ENCODE measurements at places on chromosomes 12 and 14.
A peak's percentile ranks its signal among the peaks of the same experiment; 100 is the strongest.

DNA sequence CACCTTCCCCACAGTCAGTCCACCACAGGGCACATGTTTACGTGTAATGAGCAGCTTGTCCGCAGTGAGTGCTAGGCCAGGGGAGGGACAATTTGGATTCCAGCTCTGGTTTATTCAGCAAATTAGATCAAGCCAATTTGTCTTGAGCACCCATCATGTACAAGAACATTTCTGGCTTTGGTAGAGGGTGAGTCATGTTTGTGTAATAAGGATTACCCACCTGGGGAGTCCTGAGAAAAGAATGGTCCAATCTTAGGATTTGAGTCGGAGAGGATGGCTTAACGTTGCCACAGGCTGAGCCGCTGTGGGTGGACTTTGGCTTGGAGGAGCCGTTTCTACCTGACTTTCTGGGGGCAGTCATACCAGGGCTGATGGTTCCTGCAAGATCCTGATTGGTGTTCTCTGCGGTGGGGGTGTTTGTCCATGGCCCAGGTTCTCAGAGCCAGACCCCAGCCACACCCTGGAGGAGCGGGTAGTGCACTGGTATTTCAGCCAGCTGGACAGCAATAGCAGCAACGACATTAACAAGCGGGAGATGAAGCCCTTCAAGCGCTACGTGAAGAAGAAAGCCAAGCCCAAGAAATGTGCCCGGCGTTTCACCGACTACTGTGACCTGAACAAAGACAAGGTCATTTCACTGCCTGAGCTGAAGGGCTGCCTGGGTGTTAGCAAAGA, 143.7 kb downstream of the SMOC1 start:
- DNase-seq = no peak

- DNase-seq = no peak
These were observed 8.1 kb downstream of the OSBPL8 start for GRCh38 chr12:76551482-76551888.

DNA sequence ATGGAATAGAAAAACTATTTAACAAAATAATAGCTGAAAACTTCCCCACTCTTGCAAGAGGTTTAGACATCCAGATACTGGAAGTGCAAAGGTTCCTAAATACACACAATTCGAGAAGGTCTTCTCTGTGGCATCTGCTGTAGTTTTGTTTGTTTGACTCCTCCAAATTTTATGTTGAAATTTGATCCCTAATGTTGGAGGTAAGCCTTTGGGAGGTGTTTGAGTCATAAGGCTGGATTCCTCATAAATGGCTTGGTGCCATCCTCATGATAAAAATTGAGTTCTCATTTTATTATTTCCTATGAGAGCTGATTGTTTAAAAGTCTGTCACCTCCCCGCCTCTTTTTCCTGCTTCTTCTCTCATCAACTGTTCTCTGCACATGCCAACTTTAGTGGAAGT, 182.7 kb downstream of the MYRFL start:
- no peak for DNase-seq

DNA sequence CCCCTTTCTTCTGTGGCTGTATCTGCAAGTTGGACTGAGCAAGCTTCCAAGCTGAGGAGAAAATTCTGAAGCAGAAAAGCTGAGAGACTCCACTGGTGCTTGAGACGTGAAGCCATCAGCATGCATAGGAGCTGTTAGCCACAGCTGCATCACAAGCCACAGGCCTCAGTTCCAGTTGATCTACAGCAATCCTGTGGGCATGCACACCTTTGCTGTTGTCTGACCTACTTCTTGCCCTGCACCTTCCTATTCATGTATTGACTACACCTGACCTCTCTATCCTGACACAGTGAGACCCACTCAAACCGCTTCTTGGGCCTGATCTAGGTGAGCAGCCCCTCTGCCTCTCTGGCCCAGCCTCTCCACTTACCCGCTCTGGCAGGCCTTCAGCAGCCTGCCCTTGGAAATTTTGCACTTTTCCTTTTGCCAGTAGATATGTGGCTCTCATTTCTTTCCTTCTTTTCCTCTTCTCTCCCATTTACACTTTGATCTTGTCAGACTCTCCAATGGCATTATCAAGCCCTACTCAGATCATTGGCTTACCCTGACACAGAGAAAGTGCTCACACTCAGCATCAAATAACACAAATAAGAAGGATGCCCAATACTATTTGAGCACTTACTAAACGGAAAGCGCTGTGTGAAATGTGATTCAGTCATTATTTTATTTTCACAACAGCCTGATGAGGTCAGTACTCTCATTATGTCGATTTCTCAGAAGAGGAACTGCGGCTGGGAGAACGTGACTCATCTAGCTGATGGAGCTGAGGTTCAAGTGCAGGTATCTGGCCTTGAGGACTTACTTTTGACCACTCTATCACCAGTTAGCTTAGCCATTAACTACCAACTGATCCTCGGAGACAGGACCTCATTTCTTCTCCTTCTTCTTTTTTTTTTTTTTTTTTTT, 21.9 kb upstream of the PTGR2 start:
- DNase-seq = peak; percentile 33

DNA sequence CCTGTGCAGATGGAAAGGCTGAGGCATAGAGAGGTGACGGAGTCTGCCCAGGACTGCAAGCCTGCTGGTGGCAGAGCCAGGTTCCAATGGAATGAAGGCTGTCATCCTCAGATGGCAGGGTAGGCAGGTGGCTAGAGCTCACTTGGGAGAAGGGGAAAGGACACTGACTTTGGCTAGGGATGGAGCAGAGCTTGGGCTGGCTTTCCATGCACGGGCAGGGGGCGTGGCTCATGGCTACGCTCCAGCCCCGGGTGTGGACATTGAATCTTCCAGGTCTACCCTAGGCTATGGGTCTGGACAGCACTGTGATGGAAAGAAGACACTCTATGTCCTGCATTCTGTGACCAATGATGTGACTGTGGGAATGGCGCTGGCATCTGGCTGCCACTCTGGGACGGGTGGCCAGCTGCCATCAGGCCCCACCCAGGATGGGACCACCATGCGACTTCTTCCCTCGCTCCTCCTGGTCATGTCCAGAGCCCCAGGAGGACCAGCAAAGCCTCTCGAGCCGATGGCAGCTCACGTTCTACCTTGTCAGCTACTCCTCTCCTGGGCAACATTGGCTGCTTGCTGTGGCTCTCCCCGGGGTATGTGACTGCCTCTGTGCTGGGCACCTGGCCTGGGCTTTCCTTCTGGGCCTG, 398.7 kb downstream of the TMEM121 start:
- DNase-seq = no peak

DNA sequence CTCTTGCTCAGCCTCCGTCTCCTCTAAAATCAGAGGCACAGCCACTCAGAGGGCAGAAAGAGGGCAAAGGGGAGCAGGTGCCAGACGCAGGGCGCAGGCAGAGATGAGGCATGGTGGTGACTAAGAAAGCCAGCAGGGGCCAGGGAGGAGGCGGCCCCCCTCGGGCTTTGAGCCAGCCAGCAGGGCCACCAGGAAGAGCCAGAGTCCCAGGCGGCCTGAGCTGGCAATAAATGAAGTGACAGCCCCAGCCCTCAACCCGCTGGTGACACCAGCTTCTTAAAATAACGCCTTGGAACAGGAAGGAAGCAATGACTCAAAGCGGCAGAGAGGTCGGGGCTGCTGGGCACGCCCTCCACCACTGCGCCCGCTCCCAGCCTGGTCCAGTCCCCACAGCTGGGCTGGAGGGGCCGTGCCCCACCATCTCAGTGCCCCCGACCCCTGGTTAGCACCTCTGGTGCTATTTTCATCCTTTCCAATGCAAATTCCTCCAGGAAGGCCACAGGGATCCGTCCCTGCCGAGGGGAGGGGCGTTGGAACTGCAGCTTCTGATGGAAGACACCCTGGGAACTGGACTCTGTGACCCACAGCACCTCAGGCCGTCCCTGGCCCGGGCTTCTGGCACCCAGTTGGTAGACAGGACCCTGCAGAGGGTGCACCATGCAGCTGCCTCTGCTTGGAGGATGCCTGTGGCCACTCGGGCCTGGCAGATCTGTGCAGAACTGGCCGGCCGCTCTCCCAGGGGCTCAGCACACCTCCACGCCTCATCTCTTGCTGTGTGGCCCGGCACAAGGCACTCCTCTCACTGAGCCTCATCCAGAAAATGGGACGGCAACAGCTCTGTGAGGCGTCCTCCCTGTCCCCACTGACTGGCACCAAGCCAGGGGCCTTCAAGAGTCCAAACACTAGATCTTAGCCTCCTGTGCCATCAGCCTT, 113.7 kb downstream of the NCOR2 start:
- DNase-seq = peak; percentile 88

GRCh38 chr14:24673534-24674203, 39.7 kb upstream of the GZMB start:
- peak; percentile 82 for DNase-seq

- no peak for DNase-seq
These were observed 100.1 kb upstream of the PDE3A start for GRCh38 chr12:20268121-20268732.

- DNase-seq = no peak
These were observed 106.6 kb downstream of the OTOGL start for GRCh38 chr12:80205960-80206359.

DNA sequence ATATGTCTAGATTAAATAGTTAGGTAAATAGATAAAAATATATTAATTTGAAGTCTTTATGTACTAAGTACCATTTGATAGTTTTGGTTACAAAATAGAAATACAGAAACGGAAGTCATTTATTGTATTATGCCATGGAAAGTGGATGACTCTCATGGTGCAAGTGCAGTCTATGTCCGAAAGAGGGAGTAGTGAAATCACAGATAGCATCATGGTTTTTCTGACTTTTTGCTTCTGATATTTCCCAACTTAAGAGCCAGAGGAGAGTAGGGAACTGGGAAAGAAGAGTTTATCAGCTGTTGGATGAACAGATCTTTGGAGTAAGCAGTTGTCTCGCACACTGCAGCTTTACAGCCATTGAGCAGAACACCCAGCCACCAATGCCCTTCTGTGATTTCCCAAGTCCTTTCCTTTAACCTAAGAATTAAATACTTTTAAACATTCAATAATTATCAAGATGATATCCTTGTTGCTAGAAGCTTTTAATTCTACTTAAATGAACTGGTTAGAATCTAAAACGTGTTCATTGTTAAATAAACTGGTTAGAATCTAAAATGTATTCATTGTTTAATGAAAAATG, 18.4 kb upstream of the SRGAP1 start:
- DNase-seq = peak; percentile 22

DNA sequence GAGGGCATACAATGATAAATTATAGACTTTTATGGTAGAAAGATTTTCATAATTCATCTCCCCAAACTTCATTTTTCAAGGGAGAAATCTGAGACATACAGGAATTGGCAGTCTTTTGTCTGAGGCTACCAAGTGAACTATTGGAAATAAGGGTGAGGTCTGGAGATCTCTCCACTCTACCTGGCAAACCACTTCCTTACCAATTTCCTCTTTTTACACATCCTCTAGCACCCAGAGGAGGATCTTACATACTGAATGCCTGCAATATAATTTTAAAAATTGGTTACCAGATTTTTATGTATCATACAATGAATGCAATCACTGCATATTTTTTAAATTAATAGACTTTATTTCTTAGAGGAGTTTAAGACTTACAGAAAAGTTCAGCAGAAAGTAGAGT, 6.6 kb downstream of the PDE6H start:
- DNase-seq = no peak

DNA sequence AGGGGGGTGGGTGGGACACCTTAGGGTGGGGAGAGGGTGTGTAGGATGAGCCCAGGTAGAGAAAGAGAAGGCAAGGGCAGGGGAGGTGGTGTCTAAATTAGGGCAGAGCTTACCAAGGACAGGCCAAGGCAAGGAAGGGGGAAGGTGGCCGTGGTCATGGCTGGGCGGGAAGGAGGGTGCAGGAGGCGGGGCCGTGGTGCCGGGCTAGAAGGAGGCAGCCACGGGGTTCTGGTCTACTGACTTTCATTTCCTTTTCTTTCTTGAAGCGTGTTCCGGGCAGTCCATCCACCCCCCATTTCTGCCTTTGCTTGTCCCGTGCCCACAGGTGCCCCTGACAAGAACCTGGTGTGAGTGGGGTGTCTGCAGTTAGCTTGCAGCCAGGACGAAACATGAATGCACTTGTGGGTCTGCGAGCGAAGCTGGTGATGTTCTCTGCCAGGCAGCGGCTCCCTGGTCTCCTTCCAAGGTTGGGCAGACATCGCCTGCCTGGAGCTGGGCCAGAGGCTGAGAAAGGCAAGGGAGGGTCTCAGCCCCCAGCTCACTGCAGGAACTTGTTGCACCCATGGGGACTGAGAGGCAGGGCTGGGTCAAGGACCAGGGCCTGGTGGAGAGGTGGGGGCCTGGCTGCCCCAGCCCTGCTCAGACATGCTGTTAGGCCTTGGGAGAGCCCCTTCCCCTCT, 58.2 kb downstream of the KIF26A start:
- DNase-seq = no peak

- DNase-seq = no peak
These were observed 65.8 kb downstream of the FOS start for GRCh38 chr14:75344411-75344810.

GRCh38 chr14:35883677-35884293, 57.6 kb downstream of the BRMS1L start:
- peak; percentile 26 for DNase-seq

DNA sequence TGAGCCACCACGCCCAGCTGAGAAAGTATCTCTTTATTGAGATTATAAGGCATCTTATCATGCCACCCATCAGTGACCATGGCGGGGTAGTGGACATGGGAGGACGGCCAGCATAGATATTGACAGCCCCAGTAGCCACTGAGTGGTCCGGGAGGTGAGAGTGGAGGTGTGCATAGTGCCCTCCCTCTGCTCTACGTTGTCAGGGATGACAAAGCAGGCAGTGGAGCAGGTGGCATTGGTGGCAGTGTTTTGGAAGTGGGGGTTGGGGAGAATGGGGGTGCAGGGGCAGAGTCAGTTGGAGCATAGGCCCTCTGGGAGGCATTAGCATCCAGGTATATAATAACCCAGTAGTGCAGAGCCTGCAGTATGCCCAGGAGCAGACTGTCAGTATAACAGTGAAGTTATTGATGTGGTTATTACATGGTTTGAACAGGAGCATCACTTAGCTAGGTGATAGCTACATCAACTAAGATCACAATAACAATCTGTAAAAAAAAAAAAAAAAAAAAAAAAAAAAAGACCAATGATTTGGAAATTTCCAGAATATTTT, 41.1 kb downstream of the GNG2 start:
- DNase-seq = peak; percentile 46

GRCh38 chr12:131129839-131130238, 176.1 kb downstream of the ADGRD1 start:
- DNase-seq = no peak

DNA sequence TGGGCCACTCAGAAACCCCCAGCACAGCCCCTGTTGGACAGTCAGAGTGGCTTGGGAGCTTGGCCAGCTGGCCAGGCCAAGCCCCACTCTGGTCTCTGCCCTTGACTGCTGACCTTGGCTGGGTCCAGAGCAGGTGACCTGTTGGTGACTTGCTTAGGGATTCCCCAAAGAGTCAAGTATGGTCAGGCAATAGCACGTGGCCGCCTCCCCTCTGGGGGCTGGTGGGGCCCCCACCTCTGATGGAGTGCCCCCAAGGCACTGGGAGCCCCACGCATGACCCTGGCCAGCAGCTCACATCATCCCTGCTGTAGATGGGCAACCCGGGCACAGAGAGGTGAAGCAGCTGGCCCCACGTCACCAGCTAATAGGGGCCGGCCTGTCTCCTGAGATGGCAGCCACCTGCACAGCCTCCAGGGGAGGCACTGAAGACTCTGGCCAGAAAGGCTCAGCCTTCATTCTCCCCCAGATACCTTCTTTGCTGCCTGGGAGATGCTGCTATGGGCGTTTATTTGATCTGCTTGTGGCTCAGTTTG, 1.8 kb downstream of the CCDC197 start:
- no peak for DNase-seq

Data from CD4-positive, alpha-beta T cell treated with Interleukin-21 for 1 hour (primary cell).